ENCODE measurements at places on chromosomes 4 and X. TPM values are rescaled to one million over a fixed set of nuclear protein-coding genes. Genes with fewer than 3 reads are reported as not detected.
A peak's percentile ranks its signal among the peaks of the same experiment; 100 is the strongest.

Gene PSAPL1
- total RNA-seq, result not detected

Gene PF4V1
- total RNA-seq, result not detected

Gene GAGE1
- total RNA-seq, result not detected

Gene SSX1
- total RNA-seq, result not detected

Gene BTK
- not detected for total RNA-seq

Gene ARMCX2
- 98.9 TPM for total RNA-seq

Gene TACC3
- 15.0 TPM for total RNA-seq

Gene SLC6A8
- total RNA-seq, result 7.2 TPM

Gene DMRTC1B
- total RNA-seq, result not detected

Gene NPY2R
- total RNA-seq, result not detected

Gene SRPX
- 39.2 TPM for total RNA-seq

- H3K4me1 ChIP-seq, result no peaks in the 10 kb centered on the region
- no peak overlapping the region for H3K4me3 ChIP-seq
- H3K36me3 ChIP-seq, result no peaks in the 10 kb centered on the region
Measured at GRCh38 chr4:165398570-165398969, 19.8 kb downstream of the CPE start.

DNA sequence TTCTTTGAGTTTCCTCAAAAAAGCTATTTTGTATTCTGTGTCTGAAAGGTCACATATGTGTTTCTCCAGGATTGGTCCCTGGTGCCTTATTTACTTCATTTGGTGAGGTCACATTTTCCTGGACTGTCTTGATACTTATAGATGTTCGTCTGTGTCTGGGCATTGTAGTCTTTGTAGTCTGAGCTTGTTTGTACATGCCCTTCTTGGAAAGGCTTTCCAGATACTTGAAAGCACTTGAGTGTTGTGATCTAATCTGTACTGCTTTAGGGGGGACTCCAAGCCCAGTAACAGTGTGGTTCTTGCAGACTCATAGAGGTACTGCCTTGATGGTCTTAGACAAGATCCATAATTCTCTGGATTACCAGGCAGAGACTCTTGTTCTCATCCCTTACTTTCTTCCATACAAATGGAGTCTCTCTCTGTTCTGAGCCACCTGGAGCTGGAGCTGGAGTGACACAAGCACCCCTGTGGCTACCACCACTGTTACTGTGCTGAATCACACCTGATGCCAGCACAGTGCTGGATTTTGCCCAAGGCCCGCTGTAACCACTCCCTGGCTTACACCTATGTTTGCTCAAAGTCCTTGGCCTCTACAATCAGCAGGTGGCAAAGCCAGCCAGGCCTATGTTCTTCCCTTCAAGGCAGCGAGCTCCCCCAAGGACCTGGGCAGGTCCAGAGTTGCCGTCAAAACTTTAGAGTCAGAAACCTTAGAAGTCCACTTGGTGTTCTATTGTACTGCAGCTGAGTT lies 72.3 kb upstream of the EFHC2 start:
- no peak for DNase-seq
- peaks cover 7% of the 10 kb centered on the region for H3K27me3 ChIP-seq
- no peak overlapping the region for H3K4me3 ChIP-seq

DNA sequence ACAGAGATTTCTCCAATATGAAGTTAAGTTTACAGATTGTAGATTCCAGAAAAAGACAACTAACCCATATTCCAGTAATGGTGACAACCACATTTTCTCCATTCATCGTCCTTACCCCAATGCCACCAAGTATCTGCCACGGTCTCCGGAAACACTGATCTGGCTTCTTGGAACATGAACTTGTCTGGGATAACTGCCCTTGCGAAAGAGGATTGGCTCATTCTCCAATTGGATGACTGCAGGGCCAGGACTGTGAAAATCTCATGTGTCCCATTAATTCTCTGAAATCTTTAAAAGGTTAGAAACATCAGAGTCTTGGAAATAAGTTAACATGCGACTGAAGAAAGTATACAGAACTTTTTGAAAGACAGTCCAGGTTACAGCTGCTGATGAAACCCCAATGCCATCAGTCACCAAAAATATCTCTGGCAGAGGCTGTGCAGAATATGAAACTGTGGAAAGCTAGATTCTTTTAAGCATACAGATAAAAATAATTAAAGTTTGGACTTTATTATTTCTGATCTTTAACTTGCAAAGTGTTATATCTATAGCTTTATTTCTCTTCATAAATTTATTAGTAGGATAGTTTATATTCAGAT lies 496.9 kb downstream of the PPARGC1A start:
- no peaks in the 10 kb centered on the region for H3K36me3 ChIP-seq
- no peaks in the 10 kb centered on the region for H3K27me3 ChIP-seq
- DNase-seq, result no peak
- H3K27ac ChIP-seq, result no peak overlapping the region
- no peak overlapping the region for H3K4me3 ChIP-seq

GRCh38 chrX:128396601-128397000 lies 344.4 kb upstream of the ACTRT1 start:
- H3K27me3 ChIP-seq, result no peaks in the 10 kb centered on the region
- no peaks in the 10 kb centered on the region for H3K36me3 ChIP-seq
- H3K4me3 ChIP-seq, result no peak overlapping the region
- H3K4me1 ChIP-seq, result no peaks in the 10 kb centered on the region

DNA sequence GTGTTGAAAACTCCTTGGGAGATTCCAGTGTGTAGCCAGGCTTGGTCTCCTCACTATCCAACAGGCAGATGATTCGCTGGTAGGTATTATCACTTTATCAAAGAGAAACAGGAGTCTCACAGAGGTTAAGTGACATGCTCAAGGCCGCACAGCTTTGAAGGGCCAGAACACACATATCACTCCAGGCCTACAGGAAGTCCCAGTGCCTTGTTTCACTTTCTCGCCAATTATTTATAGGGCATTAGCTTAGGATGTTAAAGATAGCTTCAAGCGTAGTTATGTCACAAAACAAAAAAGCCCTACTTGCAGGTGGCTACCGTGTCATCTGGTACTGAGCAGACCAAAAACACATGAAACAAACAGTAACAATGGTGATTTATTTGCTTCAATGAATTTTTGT lies 13.2 kb downstream of the ATP8A1 start:
- DNase-seq, result no peak
- no peak overlapping the region for H3K4me3 ChIP-seq
- no peaks in the 10 kb centered on the region for H3K4me1 ChIP-seq
- no peaks in the 10 kb centered on the region for H3K36me3 ChIP-seq

- no peaks in the 10 kb centered on the region for H3K36me3 ChIP-seq
- no peak for DNase-seq
- no peak overlapping the region for H3K4me3 ChIP-seq
- no peak overlapping the region for H3K27ac ChIP-seq
- H3K4me1 ChIP-seq, result no peaks in the 10 kb centered on the region
Measured at GRCh38 chr4:252065-252601, 53.1 kb downstream of the ZNF732 start.

- no peak overlapping the region for H3K4me3 ChIP-seq
- no peaks in the 10 kb centered on the region for H3K36me3 ChIP-seq
- no peak overlapping the region for H3K27ac ChIP-seq
- no peaks in the 10 kb centered on the region for H3K27me3 ChIP-seq
- no peaks in the 10 kb centered on the region for H3K4me1 ChIP-seq
Measured at GRCh38 chr4:108492816-108493595, 127.4 kb upstream of the RPL34 start.

DNA sequence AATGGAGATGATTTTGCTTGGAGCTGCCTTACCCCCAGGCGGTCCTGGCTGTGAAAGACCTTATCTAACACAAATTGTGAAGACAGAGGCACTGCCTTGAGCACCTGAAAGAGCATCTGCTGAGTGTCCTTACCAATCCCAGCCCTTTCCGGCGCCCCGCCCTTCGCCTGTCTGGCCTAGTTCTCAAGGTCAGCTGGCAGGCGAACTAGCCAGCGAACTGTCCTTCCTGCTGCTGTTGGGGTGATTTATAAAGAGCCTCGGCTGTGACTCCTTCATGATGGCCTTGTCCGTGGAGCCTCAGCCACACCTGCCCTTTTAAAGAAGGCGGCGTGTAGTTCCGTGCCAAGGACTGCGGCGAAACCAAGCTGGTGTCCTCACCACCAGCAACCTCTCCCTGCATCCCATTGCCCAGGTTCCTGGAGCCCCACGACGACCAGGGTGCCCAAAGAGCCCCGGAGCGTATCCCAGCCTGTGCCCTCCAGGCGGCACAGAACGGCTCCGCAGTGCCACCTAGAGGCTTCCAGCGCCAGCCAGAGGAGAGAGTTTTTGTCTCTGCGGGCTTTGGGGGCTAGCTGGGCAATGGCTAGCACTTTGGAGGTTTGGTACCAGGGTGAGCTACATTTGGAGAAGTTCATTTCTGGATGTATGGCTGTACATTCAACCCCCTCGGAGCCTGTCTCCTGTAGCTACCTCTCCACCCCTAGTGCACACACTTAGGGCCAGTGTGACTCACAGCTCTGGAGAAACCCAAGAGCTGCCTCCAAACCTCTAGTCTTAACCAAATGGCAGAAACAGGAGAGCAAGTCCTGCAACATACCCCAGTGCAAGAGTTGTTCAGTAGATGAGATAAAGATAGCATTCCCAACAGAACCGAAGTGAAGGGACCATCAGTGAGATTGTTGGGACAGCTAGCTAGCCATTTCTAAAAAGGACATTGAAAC lies 36.8 kb upstream of the VMA21 start:
- H3K4me3 ChIP-seq, result no peak overlapping the region
- H3K27ac ChIP-seq, result no peak overlapping the region
- no peaks in the 10 kb centered on the region for H3K4me1 ChIP-seq
- DNase-seq, result no peak
- H3K36me3 ChIP-seq, result no peaks in the 10 kb centered on the region

DNA sequence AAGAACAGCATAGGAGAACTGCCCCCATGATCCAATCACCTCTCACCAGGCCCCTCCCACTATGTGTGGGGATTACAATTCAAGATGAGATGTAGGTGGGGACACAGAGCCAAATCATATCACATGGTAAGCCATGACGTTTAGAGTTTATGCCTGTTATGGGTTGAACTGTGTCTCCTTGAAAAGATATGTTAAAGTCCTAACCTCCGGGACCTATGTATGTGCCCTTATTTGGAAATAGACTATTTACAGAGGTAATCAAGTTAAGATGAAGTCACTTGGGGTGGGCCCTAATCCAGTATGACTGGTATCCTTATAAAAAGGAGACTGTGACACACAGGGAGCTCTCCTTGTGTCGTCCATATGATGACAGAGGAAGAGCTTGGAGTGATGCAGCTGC lies 25.2 kb upstream of the SLC2A9 start:
- DNase-seq, result no peak
- H3K4me1 ChIP-seq, result no peaks in the 10 kb centered on the region
- H3K27ac ChIP-seq, result no peak overlapping the region
- H3K36me3 ChIP-seq, result no peaks in the 10 kb centered on the region
- no peak overlapping the region for H3K4me3 ChIP-seq

GRCh38 chrX:132837126-132837525 lies 121.3 kb downstream of the HS6ST2 start:
- H3K36me3 ChIP-seq, result no peaks in the 10 kb centered on the region
- DNase-seq, result no peak
- no peaks in the 10 kb centered on the region for H3K4me1 ChIP-seq
- H3K27me3 ChIP-seq, result peaks cover 2% of the 10 kb centered on the region

DNA sequence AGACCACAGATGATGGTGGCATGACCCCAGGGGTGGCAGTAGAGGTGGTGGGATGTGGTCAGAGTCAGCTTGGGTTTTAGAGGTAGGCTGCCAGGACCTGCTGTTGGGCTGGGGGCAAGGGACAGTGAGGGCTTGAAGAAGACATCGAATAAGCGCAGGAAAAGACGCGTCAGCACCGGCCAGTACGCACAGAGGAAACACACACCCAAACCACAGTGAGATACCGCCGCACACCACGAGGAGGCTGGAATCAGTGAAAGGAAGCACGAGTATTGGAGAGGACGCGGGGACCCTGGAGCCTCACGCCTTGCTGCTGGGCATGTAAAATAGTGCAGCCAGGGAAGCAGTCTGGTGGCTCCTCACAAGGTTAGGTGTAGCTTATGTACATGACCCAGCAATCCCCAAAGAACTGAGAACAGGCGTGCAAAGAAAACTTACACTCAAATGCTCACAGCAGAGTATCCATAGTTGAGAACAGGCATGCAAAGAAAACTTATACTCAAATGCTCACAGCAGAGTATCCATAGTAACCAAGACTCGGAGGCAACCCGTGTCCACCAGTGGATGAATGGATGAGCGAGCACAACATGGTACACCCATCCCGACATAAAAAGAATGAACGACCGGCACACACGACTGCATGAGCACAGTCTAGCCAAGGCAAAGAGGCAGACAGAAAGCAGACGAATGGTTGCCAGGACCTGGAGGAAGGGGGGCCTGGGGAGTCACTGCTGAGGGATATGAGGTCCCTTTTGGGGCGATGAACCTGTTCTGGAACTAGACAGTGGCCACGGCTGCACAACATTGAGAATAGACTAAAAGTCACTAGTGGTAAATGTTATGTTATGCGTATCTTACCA lies 13.3 kb downstream of the PDZD4 start:
- H3K4me1 ChIP-seq, result no peaks in the 10 kb centered on the region
- no peak overlapping the region for H3K4me3 ChIP-seq
- H3K27me3 ChIP-seq, result peaks cover 17% of the 10 kb centered on the region
- H3K27ac ChIP-seq, result no peak overlapping the region
- H3K36me3 ChIP-seq, result no peaks in the 10 kb centered on the region
- no peak for DNase-seq

DNA sequence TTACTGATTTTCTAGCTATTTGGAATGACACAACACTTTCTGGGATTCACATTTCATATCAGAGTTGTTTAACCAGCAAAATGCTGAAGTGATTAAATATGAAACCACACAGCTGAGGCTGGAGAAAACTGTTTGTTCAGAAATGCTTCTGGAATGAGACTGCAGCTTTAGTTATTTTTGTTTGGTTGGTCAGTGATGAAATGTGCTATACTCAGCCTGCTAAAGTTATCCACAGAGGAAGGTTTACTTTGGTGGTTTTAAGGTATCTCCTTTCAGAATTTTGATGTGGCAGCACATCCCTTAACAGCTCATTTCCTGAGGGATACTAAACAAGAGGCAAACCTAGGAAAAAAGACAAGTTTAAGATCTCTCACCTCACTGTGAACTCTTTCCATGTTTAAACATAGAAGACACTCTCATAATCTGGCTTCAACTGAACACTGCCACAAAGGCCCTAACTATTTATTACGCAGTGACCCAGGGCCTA lies 106.6 kb upstream of the PDE5A start:
- peaks cover 32% of the 10 kb centered on the region for H3K4me1 ChIP-seq
- no peaks in the 10 kb centered on the region for H3K36me3 ChIP-seq
- no peak overlapping the region for H3K27ac ChIP-seq
- H3K27me3 ChIP-seq, result no peaks in the 10 kb centered on the region
- peak; percentile 99 for DNase-seq

- no peaks in the 10 kb centered on the region for H3K27me3 ChIP-seq
- no peaks in the 10 kb centered on the region for H3K36me3 ChIP-seq
- H3K27ac ChIP-seq, result no peak overlapping the region
Measured at GRCh38 chr4:140154572-140154891, 548 bp upstream of the MAML3 start.

DNA sequence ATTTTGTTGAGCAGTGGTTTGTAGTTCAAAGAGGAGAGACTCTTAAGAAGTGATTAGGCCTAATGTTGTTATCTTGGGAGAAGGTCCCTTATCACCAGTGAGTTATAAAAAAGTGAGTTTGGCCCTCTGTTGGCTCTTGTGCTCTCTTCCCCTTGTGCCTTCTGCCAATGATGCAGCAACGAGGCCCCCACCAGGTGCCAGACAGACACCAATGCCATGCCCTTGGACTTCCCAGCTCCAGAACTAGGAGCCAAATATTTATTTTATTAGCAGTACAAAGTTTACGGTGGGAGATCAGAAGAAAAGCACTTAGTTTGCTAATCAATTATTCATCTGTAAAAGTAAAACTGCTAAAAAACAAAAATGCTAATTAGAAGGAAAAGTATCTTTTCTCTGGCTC lies 22.7 kb upstream of the NAAA start:
- no peaks in the 10 kb centered on the region for H3K4me1 ChIP-seq
- peaks cover 44% of the 10 kb centered on the region for H3K36me3 ChIP-seq
- DNase-seq, result no peak
- no peak overlapping the region for H3K27ac ChIP-seq

All from IMR-90 (cell line).